ENCODE measurements at places on chromosomes 7 and 10.

GRCh38 chr7:47089068-47089417, 492.9 kb downstream of the TNS3 start:
- no peak for DNase-seq

DNA sequence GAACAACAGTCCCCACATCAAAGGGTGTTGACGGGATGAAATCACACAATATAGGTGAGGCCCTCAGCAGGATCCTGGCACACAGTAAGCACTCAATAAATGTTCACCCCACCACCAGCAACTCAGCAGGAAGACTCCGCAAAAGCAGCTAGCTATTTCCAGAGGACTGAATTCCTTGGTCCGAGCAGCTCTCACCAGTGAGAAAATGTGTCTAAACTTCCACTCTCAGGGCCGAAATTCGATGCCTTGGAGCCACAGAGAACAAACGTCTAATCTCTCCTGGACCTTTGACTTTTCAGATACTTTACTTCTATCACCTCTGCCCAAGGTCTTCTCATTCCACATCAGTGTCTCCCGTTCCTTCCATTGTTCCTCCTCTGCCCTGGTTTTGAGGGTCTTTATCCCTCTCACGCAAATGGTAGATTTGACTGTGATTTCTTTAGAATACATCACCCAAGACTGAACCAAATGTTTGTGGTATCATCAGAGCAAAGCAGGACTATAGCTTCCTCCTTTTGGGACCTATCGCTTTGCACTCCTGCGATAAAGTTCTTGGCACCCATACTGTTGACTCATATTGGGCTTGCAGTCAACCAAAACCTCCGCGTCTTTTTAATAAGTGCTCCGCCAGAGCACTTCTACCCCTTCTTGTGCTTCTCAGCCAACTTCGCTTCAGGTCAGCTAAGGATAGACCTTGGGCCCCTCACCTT, 903 bp upstream of the NT5C2 start:
- DNase-seq = no peak

- DNase-seq = no peak
These were observed 26.2 kb downstream of the PALD1 start for GRCh38 chr10:70504521-70505358.

- DNase-seq = no peak
These were observed 35.5 kb downstream of the FRMPD2 start for GRCh38 chr10:48238826-48239520.

GRCh38 chr10:93357680-93358079, 124.5 kb downstream of the MYOF start:
- DNase-seq = peak; percentile 43

- no peak for DNase-seq
These were observed 48.0 kb upstream of the MSRB2 start for GRCh38 chr10:23047201-23048050.

DNA sequence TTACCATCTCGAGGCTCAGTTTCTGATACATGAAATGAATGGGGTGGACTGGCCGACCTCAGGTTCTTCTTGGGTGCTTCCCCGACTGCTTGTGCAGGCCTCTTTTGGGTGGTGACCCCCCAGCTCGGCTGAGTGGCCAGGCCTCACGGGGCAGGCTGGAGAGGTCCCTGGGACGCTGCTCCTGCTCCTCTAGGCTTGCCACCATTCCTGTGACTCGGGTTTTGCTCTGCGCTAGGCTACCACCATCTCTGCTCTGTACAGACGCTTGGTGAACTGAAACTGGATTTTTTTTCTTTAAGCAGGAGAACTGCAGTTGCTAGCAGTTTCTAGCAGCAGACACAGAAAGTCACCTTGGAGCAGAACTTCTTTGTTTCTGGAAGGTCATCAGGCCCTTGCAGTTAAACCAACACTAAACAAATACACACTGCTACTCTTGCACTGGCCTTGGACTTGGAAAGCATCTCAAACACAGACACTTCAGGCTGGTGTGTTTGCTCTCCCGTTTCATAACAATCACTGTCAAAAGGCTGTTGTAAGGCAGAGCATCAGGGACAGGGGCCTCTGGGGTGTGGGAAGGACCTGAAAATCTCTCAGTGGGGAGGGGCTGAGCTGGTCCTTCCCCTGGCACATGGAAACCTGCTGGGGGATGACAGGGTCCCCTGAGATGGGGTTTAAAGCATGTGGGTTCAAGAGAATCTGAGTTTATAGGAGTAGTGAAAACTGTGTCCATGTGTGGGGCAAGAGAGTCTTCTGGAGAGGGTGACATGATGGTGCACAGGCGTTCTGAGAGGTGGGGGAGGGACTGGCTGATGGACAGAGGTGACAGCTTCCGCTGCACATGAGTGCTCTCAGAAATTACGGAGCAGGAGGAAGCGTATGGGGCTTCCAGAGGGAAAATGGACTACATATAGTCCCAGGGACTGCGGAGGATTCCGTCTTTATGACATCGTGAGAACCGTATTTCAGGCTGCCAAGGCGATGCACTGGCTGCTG, 35.0 kb upstream of the GIMAP8 start:
- peak; percentile 1 for DNase-seq

GRCh38 chr10:123479640-123480039, 186.5 kb upstream of the GPR26 start:
- no peak for DNase-seq

GRCh38 chr7:36910859-36911258, 186.6 kb upstream of the AOAH start:
- no peak for DNase-seq

GRCh38 chr10:110501142-110501937, 3.6 kb downstream of the DUSP5 start:
- peak; percentile 76 for DNase-seq

GRCh38 chr10:121152033-121152432, 300.9 kb downstream of the WDR11 start:
- DNase-seq = no peak

DNA sequence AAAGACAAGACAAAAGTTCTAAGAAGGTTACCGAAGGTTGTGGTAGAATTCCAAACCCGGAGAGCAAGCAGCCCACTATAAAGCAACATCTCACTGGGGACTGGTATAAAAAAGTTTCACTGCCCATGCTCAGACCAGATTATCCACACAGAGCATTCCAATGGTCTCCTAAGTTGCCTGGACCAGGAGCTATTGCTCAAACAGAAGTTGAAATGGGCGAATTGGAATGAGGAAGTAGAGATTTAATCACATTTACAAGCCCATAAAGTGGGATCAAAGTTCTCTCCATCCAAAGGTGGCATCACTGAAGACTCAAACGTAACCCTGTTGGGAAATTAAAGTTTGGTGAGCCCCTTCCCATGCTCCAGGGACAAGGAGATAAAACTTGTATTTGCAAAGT, 19.8 kb downstream of the OR2F1 start:
- DNase-seq = no peak

- DNase-seq = no peak
These were observed 55.6 kb downstream of the CLIP2 start for GRCh38 chr7:74344786-74345185.

DNA sequence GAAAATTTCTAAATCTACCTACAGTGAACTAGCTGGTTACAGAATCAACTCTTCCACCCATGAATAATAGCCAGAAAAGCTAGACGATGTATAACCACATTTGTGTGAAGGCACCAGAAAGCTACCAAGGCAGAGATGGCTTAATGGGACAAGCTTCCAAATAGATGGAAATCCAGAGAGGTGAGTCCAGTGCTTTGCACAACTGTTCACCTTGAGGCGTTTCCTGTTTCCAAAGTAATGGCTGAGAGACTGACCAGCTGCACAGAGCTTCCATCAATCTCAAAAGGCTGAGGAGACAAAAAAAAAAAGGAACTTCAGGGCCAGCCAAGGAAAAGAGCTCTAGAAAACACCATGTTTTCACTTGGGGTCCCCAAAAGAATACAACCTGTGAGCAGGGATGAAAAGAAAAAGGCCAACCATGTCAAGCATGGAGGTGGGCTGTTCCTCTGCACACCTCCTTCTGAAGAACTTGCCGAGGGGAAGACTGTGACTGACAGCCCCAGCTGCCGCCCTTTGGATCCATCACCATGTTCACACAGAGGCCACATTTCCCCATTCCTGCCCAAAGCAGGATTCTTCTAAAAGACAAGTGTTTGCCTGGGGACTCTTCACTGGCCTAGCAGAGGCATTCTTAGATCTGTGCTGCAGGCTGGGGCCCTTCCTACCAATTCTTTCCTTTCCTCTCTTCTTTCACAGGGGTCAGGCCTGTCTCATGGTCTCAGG, 72.9 kb downstream of the ARHGAP21 start:
- DNase-seq = no peak

- no peak for DNase-seq
These were observed 8.8 kb upstream of the GRB10 start for GRCh38 chr7:50791363-50791937.

DNA sequence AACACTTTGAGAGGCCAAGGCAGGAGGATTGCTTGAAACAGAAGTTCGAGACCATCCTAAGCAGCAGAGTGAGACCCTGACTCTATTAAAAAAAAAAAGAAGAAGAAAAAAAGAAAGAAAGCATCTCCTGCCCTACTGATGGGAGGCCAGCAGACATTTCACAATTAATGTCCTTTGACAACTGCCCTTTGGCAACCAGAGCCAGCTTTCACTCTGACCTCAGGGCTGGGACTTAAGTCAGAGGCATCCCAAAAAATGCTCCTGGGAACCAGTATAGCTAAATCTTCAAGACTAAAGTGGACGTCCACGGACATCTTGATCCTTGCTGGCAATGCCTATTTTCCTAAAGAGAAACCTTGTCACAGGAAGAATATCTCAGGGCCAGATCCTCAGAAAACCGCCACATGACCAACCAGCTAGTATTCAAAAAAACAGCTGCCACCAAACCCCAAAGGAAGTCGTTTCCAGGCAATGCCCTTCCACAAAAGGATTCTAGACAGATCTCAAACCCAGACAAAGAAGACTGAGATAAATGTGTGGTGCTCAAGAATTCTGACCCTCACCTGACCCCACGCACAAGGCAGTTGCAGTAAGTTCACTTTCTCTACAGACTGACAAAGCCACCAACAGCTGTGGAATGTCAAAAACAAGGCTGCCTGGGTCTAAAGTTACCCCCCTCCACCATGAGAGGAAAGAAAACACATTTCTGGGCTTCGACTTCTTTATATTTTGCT, 18.4 kb downstream of the GFRA1 start:
- DNase-seq = no peak

DNA sequence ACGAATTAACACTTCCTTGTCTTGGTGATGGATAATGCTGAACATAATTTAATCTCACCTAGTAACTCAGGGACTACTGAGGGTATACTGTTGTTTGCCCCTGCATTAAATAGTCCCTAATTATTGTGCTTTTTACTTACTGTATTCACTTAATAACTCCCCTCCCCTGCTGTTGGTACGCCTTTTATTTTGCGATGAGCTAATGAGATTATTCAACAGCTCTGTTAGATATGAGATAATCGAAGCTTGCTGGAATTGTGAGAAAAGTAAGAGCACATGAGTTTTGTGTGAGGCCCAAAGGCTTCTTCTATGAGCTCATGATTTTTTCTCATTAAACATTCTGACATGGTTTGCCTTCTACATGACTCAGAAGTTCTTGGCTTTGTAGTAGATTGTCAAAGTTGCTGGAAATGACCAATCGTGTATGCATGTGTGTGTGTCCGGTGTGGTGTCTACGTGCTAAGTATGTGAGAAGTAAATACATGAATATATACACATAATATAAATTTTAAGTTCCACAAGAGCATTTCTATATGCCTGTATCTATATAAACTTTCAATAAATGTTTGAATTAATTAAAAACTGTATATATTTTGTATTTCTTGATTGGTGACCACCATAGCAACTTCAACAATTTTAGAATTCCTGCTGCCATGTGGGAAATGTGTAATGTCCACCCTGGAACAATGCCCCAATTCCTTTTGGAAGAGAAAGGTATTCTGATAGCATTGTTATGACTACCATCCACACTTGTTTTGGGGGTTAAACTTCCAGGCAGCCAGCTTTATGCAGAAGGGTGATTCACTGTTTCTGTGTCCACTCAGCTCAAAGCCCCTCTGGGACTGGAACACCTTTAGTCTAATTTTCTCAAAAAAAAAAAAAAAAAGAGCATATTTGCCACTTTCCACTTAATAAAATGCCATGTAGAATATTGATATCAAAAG, 106.2 kb downstream of the SAMD9 start:
- DNase-seq = no peak

DNA sequence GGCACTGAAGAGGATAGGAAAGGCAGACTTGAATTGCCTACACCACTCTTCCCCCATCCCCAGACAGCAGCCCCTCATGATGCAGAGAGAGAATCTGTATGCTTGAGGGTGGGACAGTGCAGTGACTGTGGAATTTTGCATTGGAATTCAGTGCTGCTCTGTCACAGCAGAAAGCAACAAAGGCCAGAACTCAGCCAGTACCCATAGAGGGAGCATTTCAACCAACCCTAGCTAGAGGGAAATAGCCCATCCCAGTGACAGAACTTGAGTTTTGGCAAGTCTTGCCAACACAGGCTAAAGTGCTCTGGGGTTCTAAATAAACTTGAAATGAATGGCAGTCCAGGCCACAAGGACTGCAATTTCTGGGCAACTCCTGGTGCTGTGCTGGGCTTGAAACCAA, 80.4 kb downstream of the TES start:
- no peak for DNase-seq

- DNase-seq = no peak
These were observed 101.1 kb downstream of the GPR85 start for GRCh38 chr7:112985377-112985987.

GRCh38 chr10:62772186-62772974, 32.1 kb upstream of the ADO start:
- DNase-seq = no peak

- no peak for DNase-seq
These were observed 143.7 kb downstream of the SLIT1 start for GRCh38 chr10:97042081-97042480.

DNA sequence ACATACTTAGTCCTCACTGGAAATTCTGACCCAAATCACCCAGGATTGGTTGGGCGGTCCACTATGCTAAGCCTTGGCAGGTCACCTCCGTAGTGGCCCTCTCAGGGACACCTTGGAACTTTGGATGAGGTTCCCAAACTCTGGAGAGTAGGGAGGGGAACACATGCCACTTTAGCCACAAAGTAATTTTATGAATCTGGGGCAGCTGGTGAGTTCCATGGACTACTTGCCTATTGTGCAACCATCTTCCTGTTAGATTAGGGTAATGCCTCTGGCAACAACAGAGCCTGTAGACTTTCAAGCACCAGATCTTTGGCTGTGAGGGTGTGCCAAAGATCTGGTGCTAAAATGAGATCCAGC, 77.7 kb downstream of the ITGB8 start:
- no peak for DNase-seq

DNA sequence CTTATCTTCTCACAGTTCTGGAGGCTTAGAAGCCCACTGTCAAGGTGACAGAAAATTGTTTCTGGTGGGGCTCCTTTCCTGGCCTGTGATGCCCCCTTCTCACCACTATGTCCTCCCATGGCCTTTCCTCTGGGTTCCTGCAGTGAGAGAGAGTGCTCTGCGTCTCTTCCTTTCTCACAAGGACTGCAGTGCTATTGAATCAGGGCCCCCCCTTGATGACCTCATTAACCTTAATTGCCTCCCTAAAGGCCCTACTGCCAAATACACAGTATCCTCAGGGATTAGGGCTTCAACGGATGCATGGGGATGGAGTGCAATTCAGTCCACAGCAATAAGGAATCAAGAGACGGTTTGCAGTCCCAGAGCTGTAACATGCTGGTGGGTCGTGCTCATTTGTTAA, 82.0 kb upstream of the GRB10 start:
- no peak for DNase-seq

GRCh38 chr7:33959676-33960075, 54.3 kb downstream of the BMPER start:
- DNase-seq = no peak

- DNase-seq = no peak
These were observed 15.7 kb downstream of the HPS1 start for GRCh38 chr10:98431016-98431415.

- DNase-seq = no peak
These were observed 3.6 kb downstream of the WDR86 start for GRCh38 chr7:151406051-151406875.
